ENCODE measurements at places on chromosomes 5 and 9. TPM values are rescaled to one million over a fixed set of nuclear protein-coding genes. Genes with fewer than 3 reads are reported as not detected.

QSOX2 gene
- 20.4 TPM for total RNA-seq

PRUNE2 gene
- 7.7 TPM for total RNA-seq

LHX6 gene
- 0.53 TPM for total RNA-seq

ELL2 gene
- total RNA-seq = 118 TPM

GRCh38 chr9:135926402-135927194 is 19.3 kb upstream of the CAMSAP1 start:
- H3K27me3 ChIP-seq = no peaks in the 10 kb centered on the region
- no peaks in the 10 kb centered on the region for H3K36me3 ChIP-seq
- peak; percentile 82 for DNase-seq
- H3K27ac ChIP-seq = no peak overlapping the region

DNA sequence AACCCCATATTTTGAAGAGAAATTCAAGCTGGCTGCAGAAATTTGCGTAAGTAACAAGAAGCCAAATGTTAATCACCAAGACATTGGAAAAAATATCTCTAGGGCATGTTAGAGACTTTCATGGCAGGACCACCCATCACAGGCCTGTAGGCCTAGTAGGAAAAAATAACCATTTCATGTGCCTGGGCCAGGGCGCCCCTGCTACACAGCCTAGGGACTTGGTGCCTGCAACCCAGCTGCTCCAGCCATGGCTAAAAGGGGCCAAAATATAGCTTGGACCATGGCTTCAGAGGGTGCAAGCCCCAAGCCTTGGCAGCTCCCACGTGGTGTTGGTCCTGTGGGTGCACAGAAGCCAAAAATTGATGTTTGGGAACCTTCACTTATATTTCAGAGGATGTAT is 167.7 kb upstream of the NMUR2 start:
- H3K4me1 ChIP-seq = no peaks in the 10 kb centered on the region
- H3K36me3 ChIP-seq = no peaks in the 10 kb centered on the region
- no peak for DNase-seq
- H3K4me3 ChIP-seq = no peak overlapping the region

DNA sequence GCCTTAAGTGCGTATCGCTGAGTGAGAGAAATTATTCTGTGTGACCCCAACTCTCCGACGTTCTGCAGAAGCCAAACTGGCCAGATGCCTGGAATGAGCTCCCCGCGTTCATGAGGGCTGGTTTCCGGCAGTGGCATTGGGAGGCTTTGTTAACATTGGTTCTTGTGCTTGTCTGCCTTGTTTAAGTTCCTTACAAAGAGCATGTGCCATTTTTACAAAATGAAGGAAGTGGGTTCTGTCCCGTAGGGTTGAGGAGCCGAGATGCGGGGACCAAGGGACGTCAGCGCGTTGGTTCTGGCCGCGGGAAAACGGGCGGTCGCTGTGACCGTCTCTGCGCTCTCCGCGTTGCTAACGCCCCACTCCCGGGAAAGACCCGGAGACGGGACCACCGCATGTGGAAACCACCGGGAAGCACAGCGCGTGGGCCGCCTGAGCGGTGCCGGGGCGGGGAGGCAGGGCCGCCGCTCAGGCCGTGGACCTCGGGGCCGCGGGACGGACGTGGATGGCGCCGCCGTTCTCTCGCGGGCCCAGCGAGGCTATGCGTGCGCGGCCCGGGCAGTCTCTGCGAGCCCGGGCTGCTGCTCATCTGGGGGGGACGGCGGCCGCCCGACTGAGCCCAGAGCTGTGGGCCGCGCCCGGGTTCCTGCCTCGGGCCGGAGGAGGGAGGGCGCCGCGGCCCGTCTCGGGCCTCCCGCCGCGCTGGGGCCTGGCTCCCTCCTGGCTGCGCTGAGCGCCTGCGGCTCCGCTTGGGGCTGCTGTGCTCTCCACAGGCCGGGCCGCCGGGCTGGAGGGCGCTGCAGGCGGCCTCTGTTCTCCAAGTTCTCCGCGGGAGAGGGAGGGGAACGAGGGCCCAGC is 13.4 kb downstream of the RABL6 start:
- H3K27me3 ChIP-seq = no peaks in the 10 kb centered on the region
- H3K4me3 ChIP-seq = peak overlapping the region; percentile 52
- H3K27ac ChIP-seq = no peak overlapping the region
- DNase-seq = peak; percentile 30
- peaks cover 12% of the 10 kb centered on the region for H3K4me1 ChIP-seq
- H3K36me3 ChIP-seq = peaks cover 4% of the 10 kb centered on the region

GRCh38 chr5:168529374-168530234 is 499 bp downstream of the FBLL1 start:
- H3K27me3 ChIP-seq = peaks cover 23% of the 10 kb centered on the region
- H3K4me3 ChIP-seq = peak overlapping the region; percentile 33
- H3K4me1 ChIP-seq = peaks cover 7% of the 10 kb centered on the region
- DNase-seq = no peak
- no peaks in the 10 kb centered on the region for H3K36me3 ChIP-seq

DNA sequence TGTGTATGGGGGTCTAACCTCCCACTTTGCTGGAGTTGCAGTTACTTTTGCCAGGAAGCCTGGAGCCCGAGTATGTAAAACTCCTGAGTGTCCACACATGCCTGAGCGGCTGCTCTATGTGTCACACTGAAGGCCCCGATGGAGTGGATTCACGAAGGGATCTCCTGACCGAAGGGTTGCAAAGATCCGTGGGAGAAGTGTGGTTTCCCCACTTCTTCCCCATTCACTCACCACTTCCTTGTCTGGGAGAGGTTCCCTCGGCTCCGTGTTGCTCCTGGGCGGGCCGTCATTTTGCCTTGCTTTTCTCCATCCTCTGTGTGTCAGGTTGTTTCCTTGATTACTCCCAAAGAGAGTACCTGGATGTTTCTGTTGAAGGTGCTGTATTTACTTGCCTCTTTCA is 16.2 kb upstream of the IL3 start:
- no peak overlapping the region for H3K4me3 ChIP-seq
- no peaks in the 10 kb centered on the region for H3K36me3 ChIP-seq
- no peaks in the 10 kb centered on the region for H3K4me1 ChIP-seq
- DNase-seq = no peak

- peaks cover 24% of the 10 kb centered on the region for H3K4me1 ChIP-seq
- H3K27ac ChIP-seq = peak overlapping the region; percentile 91
- H3K4me3 ChIP-seq = peak overlapping the region; percentile 80
- peaks cover 2% of the 10 kb centered on the region for H3K36me3 ChIP-seq
These were observed 12.9 kb downstream of the ITGA1 start for GRCh38 chr5:52800394-52801213.
